Karpas-422 (cell line): ENCODE measurements at places on chromosomes 7 and 10. TPM values are rescaled to one million over a fixed set of nuclear protein-coding genes. Genes with fewer than 3 reads are reported as not detected.
A peak's percentile ranks its signal among the peaks of the same experiment; 100 is the strongest.

DNA sequence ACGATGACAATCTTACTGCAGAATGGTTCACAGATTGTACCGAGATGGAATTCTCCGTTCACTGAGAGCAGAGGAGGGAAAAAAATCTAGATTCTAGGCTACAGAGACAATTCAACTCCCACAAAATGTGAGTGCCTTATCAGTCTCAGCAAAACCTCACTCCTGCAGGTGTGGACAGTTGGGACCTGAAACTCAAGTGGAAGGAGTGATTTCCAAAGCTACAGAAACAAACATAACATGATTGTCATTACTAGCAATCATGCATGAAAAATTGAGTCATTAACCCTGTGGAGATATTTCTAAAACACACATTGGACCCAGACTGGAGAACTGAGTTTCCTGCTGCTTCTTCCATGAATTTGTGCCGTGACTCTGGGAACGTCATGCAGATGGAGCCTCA, 70.3 kb downstream of the CALML3 start:
- DNase-seq = no peak
- H3K36me3 ChIP-seq = no peaks in the 10 kb centered on the region
- H3K27ac ChIP-seq = no peak overlapping the region
- no peak overlapping the region for H3K4me3 ChIP-seq

DNA sequence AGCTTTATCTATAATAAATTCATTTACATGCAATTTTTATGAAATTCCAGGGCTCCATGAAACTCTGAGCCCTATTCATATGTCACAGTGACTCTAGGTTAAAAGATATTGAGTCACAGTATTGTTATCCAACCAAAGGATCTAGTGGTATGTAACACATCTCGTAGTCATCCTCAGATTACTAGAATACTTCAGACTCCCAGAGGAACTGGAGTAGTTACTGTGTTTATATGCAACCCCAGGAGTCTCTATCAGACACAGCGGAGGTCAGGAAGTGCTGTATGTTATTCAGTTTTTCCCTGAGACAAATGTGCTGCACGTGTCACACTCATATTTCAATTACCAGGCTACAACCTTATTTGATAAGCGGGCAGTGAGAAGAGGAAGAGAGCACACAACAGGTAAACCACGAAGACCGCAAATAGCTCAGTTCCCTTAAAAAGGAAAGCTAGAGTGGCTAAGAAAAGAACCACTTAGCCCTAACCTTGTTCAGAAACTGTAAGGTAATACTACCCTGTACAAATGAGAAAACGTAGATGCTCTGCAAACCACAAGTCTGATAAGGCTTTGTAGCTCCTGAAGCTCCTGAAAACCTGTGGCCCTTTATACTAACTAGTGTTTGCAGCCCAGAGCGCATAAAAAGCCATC, 114.0 kb upstream of the CNTNAP2 start:
- no peaks in the 10 kb centered on the region for H3K36me3 ChIP-seq
- no peak for DNase-seq
- H3K27me3 ChIP-seq = no peaks in the 10 kb centered on the region
- no peak overlapping the region for H3K4me3 ChIP-seq

Gene ZNF425
- total RNA-seq = 0.41 and 1.8 TPM in 2 replicates

DNA sequence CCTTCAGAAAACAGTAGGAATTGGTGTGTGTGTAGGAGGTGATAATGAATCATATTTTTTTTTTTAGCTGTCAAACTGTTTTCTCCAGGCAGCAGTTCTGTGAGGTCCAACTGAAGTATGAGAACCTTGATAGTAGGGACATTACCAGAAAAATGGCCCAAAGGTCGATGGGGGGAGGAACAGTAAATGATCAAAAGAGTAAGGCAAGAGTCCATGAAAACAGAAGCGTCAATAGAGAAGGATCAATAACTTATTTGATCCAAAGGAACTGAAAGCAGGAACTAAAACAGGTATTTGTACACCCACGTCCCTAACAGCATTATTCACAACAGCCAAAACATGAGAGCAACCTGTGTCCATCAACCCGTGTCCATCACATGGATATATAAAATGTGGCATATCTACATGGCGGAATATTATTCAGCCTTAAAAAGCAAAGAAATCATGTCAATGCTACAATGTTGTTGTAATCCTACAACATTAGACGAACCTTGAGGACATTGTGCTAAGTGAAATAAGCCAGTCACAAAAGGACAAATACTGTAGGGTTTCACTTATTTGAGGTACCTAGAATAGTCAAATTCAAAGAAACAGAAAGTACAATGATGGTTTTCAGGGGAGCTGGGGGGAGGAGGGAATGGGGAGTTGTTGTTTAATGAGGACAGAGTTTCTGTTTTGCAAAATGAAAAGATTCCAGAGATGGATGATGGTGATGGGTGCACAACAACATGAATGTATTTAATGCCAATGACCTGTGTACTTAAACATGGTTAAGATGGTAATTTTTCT, 214.0 kb upstream of the KLF14 start:
- peak overlapping the region; percentile 28; the same call in 1 of the 2 replicates for H3K27ac ChIP-seq
- no peak for DNase-seq
- peaks cover 86% of the 10 kb centered on the region for H3K4me1 ChIP-seq
- peaks cover 66% of the 10 kb centered on the region for H3K36me3 ChIP-seq
- no peaks in the 10 kb centered on the region for H3K27me3 ChIP-seq
- no peak overlapping the region for H3K4me3 ChIP-seq

DNA sequence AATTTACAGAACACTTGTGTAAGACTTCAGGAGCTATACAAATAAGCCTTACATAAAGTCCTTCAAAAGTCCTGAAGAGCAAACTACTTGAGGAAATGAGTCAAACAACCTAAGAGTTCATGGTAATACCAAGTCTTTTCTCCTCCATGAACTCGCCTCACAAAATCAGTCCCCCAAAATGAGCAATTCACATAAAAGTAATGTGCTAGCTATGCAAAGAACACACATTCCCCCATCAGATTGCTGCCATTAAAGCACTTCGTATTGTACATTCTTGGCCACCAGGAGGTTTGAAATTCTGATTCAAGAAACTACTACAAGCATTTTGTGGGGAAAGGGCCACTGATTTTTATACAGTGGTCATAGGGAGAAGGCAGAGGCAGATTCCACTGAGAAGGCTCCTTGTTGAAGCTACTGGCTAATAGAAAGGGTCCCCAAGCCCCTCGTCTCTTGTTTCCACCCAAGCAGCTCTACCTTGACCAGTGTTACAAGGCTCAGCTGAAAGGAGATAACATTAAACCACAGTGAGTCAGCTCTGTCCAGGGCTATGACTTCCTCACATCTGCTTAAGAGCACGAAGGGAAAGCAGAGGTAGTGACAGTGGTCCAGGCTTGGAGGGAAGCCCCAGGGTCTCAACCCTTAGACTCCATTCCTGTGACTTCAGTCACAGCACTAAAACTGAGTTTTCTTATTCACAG, 115.2 kb upstream of the CDK1 start:
- H3K4me1 ChIP-seq = no peaks in the 10 kb centered on the region
- no peak overlapping the region for H3K27ac ChIP-seq
- H3K4me3 ChIP-seq = no peak overlapping the region
- DNase-seq = peak; percentile 43
- H3K36me3 ChIP-seq = no peaks in the 10 kb centered on the region

Gene TFPI2
- not detected in 2 replicates for total RNA-seq

- no peaks in the 10 kb centered on the region for H3K27me3 ChIP-seq
- H3K4me1 ChIP-seq = no peaks in the 10 kb centered on the region
- H3K4me3 ChIP-seq = no peak overlapping the region
- no peaks in the 10 kb centered on the region for H3K36me3 ChIP-seq
- no peak overlapping the region for H3K27ac ChIP-seq
- no peak for DNase-seq
These were observed 46.1 kb upstream of the DNAJC1 start for GRCh38 chr10:22049635-22050034.

Gene OPN4
- not detected in 2 replicates for total RNA-seq

Gene CNNM2
- 5.5 and 7.6 TPM in 2 replicates for total RNA-seq

DNA sequence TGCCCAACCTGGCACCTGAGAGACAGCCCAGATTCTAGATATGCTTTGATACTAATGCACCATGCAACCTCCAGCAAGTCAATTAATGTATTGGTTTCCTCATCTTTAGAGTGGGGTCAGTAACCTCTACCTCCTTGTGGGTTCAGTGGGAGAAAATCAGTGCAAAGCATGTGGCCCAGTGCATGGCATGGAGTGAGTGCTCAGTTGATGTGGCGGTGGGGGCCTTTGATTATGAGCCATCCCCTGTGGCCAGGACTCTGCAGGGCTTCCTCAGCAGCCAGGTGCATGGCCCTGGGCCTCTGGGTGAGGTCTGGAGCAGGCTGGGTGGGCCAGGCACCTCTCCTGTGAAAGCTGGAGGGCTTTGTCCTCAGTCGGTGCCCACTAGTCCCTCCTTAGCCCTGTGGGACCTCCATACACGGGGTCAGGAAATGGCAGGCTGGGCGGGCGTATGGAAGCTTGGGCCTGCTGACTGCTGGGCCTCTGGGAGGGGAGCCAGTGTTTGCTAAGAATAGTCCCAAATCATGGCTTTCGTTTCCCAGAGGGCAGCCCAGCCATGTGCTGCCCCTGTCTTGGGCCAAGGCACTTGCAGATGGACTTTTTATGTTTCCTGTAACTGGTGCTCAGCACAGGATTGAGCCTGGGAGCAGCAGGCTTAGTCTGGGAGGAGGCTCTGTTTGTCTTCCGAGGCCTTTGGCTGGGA, 3.4 kb downstream of the PALD1 start:
- no peaks in the 10 kb centered on the region for H3K27me3 ChIP-seq
- H3K36me3 ChIP-seq = peaks cover 16% of the 10 kb centered on the region
- H3K4me3 ChIP-seq = peak overlapping the region; percentile 96; the same call in 1 of the 2 replicates
- H3K27ac ChIP-seq = peak overlapping the region; percentile 90
- H3K4me1 ChIP-seq = peaks cover 43% of the 10 kb centered on the region

Gene CRHR2
- total RNA-seq = not detected in 2 replicates

GRCh38 chr10:31479752-31480151, 160.7 kb downstream of the ZEB1 start:
- no peak overlapping the region for H3K4me3 ChIP-seq
- no peak for DNase-seq
- no peaks in the 10 kb centered on the region for H3K4me1 ChIP-seq
- H3K27me3 ChIP-seq = no peaks in the 10 kb centered on the region
- no peak overlapping the region for H3K27ac ChIP-seq
- 0 out of 2 replicates have a peak, but pooled peaks cover 3% of the 10 kb centered on the region for H3K36me3 ChIP-seq

- no peak for DNase-seq
- H3K27ac ChIP-seq = no peak overlapping the region
- no peaks in the 10 kb centered on the region for H3K27me3 ChIP-seq
- no peak overlapping the region for H3K4me3 ChIP-seq
- H3K4me1 ChIP-seq = no peaks in the 10 kb centered on the region
- H3K36me3 ChIP-seq = no peaks in the 10 kb centered on the region
These were observed 11.1 kb upstream of the ACSL5 start for GRCh38 chr10:112362833-112363232.

DNA sequence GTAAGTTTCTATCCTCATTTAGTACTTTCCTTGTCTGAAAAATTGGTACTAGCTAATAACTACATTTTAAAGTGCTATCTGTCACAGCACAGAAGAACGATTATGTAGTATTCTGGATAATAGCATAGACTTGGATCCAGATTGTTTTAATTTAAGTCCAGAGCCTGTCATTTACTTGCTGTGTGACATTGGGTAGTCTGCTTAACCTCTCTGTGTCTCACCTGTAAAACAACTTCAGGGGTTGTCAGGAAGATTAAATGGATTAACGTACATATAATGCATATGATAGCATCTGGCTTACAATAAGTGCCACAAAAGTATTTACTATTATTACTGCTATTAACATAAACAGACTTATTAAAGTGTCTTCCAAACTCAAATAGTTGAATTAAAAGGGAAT, 1221.4 kb downstream of the GATA3 start:
- no peak overlapping the region for H3K27ac ChIP-seq
- H3K4me3 ChIP-seq = no peak overlapping the region
- H3K36me3 ChIP-seq = no peaks in the 10 kb centered on the region
- no peak for DNase-seq
- H3K4me1 ChIP-seq = no peaks in the 10 kb centered on the region

Gene LOXL4
- total RNA-seq = not detected in 2 replicates

GRCh38 chr10:3122486-3123205, 49.9 kb downstream of the PITRM1 start:
- no peaks in the 10 kb centered on the region for H3K27me3 ChIP-seq
- no peak overlapping the region for H3K4me3 ChIP-seq
- no peaks in the 10 kb centered on the region for H3K4me1 ChIP-seq
- H3K27ac ChIP-seq = no peak overlapping the region
- H3K36me3 ChIP-seq = peaks cover 38% of the 10 kb centered on the region

Gene SYT15B
- total RNA-seq = 0.11 TPM in 1 of 2 replicates, not detected in the other

Gene PALD1
- total RNA-seq = 54.7 and 106 TPM in 2 replicates

GRCh38 chr10:47029181-47030009, 118.2 kb downstream of the PTPN20 start:
- no peak for DNase-seq
- H3K27ac ChIP-seq = no peak overlapping the region
- no peaks in the 10 kb centered on the region for H3K36me3 ChIP-seq
- H3K4me3 ChIP-seq = no peak overlapping the region
- H3K27me3 ChIP-seq = no peaks in the 10 kb centered on the region
- H3K4me1 ChIP-seq = no peaks in the 10 kb centered on the region

DNA sequence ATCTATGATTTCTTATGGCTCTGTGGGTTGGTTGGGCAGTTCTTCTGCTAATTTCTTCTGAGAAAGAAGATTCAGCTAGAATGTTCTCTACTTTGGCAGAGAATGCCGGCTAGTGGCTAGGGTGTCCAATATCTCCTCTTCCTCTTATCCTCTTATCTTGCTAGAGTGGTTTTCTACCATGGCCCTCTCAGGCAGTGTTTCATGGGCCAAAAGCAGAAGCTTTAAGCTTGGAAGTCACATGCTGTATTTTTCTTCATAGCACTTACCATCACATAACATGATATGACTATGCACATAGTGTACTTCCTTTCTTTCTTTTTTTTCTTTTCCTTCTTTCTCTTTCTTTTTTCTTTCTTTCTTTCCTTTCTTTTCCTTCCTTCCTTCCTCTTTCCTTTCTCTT, 140.0 kb downstream of the ITGB8 start:
- no peak overlapping the region for H3K4me3 ChIP-seq
- no peaks in the 10 kb centered on the region for H3K27me3 ChIP-seq
- no peak for DNase-seq
- H3K4me1 ChIP-seq = no peaks in the 10 kb centered on the region

Gene TMEM236
- 0.04 and 0.19 TPM in 2 replicates for total RNA-seq

- H3K4me1 ChIP-seq = no peaks in the 10 kb centered on the region
- H3K27ac ChIP-seq = no peak overlapping the region
- DNase-seq = no peak
These were observed 77.6 kb downstream of the C10orf90 start for GRCh38 chr10:126592901-126593300.

Gene ITGA8
- total RNA-seq = not detected in 2 replicates

GRCh38 chr10:129850790-129851189, 113.3 kb downstream of the EBF3 start:
- no peaks in the 10 kb centered on the region for H3K36me3 ChIP-seq
- no peak overlapping the region for H3K4me3 ChIP-seq

DNA sequence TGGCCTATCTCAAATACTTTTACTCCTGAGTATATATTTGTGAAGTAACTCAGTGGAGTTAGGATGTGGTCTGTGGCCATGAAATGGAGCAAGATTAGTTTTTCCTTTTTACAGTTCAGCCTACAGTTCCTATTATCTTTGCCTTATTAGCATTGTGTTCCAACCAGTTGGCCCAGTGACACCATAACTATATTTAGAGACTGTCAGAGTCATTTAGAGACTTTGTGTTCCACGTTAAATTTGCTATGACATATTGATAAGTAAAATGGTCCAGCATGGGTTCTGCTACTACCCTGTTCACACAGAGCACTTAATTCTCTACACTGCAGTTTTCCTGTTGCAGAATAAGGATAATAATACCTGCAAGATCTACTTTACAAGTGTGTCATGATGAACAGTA, 68.3 kb upstream of the RAB11FIP2 start:
- H3K27ac ChIP-seq = no peak overlapping the region
- no peak overlapping the region for H3K4me3 ChIP-seq
- no peak for DNase-seq
- H3K36me3 ChIP-seq = no peaks in the 10 kb centered on the region

- peaks cover 31% of the 10 kb centered on the region for H3K4me1 ChIP-seq
- DNase-seq = no peak
- no peak overlapping the region for H3K27ac ChIP-seq
- H3K27me3 ChIP-seq = no peaks in the 10 kb centered on the region
These were observed 1.3 kb downstream of the MBLAC1 start for GRCh38 chr7:100127866-100128636.
